ENCODE measurements at places on chromosomes 4 and X.
A peak's percentile ranks its signal among the peaks of the same experiment; 100 is the strongest.

DNA sequence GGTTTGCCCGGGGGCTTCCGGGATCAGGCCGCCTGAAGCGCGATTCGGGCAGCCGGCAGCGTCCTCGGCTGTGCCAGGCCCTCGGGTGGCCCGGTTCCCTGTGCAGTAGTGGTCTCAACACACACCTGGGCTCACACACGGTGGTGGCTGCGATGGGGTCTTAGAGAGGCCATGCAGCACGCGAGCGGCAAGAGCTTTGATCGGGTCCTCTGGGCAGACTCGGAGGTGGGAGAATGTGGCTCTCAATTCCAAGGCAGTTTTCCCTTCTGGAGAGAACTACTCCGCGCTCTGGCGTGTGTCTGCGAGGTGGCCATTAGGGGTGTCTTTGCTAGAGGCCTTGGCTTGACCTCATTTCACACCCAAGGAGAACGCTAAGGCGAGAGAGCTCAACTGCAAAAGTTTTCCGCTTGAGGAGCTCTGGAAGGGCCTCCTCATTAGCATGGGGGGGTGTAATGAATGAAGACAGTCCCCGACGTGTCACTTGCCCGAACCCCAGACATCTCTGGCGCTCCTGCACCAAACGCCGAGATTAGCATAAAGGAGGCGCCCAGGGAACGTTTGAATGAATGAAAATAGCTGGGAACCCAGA is 771 bp upstream of the RBPJ start:
- DNase-seq: peak; percentile 63

GRCh38 chr4:175971388-175972179 is 94.1 kb upstream of the WDR17 start:
- DNase-seq: no peak

DNA sequence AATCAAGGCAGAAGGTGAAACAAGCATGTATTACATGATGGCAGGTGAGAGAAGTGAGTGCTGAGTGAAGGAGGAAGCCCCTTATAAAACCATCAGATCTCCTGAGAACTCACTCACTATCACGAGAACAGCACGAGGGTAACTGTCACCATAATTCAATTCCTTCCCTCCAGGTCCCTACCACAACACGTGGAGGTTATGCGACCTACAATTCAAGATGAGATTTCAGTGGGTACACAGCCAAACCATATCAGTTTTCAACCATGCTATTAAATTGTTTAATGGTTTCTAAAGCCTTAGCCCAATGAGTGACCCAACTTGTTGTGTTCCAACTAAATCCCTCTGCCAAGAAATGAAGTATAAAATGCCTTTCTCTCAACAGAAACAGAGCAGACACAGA is 519.8 kb downstream of the GBA3 start:
- DNase-seq: no peak

GRCh38 chrX:82081027-82081426 is 879.1 kb downstream of the SH3BGRL start:
- no peak for DNase-seq

- DNase-seq: no peak
Observed at GRCh38 chr4:128517096-128517738, 229.6 kb upstream of the PGRMC2 start.

DNA sequence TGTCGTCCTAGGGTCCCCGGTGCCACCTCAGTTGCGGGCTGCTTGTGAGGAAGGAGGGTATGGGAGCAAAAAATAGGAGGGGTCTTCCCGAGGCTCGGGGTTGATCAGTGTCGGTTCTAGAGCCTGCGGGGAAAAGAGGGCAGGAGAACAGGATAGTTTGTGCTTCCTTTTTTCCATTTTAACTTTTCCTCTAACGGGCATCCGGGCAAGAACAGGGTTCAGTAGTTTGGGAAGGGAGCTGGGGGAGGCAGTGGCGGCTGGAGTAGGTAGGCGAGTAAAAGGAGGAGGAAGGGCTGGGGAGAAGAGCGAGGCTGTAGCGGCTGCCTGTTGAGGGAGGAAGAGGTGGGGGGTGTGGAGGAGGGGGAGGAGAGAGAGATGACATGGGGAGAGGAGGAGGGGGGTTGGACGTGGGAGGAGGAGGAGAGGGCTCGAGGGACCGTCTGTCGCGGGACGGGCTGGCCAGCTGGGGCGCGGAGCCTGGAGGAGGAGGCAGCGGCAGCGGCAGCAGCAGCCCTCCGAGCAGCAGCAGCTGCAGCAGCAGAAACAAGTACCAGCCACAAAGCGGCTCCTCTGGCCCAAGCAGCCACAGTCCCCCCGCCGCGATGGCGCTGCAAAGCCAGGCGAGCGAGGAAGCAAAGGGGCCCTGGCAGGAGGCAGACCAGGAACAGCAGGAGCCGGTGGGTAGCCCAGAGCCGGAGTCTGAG is at the start of gene SLC16A2:
Gene SLC16A2 (plus strand): TSS at position 458 of the 704 bp plus-strand sequence. CDS start 145 bp downstream, at position 603.
- no peak for DNase-seq

DNA sequence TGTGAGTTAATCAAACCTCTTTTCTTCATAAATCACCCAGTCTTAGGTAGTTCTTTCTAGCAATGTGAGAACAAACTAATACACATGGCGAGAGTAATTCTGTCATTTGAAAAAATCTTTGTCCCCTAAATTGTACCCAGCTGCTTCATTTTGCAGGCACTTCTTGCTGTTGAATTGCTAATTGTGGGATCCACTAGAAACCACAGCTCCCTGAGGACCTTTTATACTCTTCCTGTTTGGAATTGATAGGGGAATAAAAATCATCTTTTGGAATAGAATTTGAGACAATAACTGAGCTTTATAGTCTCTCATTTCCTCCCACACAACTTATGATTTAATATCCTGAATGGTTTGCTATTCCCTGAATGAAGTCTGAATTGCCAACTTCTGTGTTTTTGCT is 170.2 kb downstream of the PACRGL start:
- DNase-seq: no peak

DNA sequence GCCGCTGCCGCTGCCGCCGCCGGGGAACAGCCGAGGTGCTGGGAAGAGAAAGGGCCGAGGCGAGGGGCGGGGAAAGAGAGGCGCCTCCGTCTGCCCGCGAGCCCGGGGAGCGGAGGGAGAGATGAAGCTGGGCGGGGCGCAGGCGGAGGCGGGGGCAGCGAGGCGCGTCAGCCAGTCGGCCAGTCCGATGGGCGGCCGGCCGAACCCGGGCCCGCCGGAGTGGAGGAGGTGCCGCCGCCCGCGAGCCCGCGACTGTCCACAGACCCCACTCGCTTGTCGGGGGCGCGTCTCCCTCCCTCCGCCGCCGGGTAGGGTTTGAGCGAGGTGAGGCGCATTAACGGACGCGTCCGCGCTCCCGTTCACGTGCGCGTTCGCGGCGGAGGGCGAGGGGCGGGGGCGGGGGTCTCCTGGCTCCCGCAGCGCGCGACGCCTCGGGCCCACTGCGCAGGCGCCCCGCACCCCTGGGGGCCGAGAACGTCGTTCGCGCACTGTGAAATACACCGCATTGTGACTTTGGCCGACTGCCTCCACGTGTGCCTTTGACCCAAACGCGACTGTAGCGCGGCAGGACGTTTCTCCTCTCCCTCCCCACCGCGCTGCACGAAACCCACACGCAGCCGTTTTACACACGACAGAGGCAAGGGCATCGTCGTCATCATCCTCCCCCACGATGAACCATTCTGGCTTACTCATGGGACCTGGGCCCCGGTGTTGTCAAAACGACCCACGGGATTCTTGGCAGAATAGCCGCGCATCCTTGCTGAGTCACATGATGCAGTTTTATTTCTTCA is at the start of gene NUDT11:
Gene NUDT11 (minus strand): TSS at position 92 of the 791 bp plus-strand sequence. CDS start 148 bp downstream, outside the sequence.
- no peak for DNase-seq

DNA sequence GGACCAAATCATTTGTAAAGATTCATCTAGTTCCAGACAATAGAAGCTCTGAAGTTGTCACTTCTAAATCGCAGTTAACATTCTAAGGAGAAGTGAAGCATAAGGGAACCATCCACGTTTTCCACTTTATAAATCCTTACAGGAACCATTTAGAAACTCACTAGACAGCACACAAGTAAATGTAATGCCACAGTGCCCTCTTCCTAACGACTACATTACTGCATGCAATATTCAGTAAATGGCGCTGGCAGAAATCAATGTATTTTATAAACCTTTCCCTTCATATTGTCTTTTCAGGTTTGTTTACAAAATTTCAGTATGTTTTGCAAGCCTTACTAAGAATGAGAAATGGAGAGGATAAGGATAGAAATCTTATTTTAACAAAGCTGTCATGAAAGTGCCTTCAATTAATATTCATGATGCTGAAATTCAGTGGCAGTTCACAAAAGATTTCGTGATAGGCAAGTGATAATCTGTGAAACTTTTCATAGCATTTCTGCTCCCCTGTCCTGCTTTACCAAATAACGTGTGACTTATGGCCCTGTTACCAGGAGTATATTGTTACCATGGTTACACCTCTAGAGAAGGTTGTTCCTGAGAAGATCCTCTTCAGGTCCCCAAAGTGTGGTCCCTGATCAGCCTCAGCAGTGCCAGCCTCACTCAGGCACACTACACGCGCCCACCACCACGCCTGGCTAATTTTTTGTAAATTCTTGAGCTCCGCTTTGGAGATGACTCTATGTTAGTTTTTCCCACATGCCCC is 54.2 kb downstream of the TMA16 start:
- peak; percentile 35 for DNase-seq

- DNase-seq: no peak
Observed at GRCh38 chr4:145520172-145520571, 38.5 kb downstream of the SMAD1 start.

DNA sequence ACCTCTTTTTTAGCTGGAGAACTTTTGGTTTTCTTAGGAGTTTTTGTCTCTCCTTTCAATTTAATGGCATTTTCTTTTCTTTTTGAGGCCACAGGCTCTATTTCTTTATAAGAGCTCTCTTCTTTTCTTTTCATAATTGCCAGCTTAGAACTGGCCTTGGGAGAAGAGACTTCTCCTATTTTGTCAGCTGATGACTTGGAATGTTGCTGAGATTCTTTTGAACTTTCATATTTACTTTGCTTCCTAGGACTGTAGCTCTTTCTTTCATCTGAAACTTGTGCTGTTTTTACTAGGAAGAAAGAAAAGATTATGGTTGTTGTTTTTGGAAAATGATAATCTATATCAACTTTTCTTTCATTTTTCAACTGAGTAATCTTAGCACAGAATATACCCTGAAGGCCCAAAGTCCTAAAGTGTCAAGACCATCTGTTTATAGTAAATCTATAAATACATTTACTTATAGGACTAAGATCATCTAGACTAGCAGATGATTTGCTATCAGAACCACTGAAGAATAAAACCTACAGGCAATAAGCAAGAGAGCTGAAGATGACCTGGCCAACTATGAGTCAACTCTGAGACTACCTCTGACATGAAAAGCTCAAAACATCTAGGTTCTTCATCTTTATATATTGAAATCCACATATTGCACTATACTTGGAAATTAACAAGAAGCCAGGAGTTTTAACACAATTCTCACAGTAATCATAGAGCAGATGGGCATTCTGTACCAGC is 45.6 kb downstream of the RFC1 start:
- no peak for DNase-seq

- no peak for DNase-seq
Observed at GRCh38 chr4:65450899-65451298, 219.4 kb downstream of the EPHA5 start.

- DNase-seq: no peak
Observed at GRCh38 chr4:865572-865971, 39.6 kb upstream of the CPLX1 start.

DNA sequence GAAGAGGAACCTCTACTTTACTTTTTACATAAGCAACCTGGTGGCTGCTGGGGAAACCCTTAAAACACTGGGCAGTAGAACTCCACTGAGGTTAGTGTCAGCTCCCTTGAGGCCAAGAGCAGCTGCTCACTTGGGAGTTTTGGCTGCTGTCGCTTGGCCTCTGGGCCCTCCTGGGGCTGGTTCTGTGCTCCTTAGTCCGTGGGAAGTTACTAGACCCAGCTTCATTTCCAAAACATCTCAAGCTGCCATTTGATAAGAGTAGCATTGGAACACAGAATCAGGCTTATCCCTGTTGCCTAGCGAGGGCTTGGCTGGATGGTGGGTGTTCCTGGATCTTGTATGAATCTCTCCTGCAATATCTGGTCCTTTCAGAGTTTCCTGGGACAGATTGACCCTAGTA is 26.1 kb downstream of the RNF4 start:
- DNase-seq: no peak
